Epithelial cell of esophagus (primary cell): ENCODE measurements at places on chromosomes 4 and X.
A peak's percentile ranks its signal among the peaks of the same experiment; 100 is the strongest.

DNA sequence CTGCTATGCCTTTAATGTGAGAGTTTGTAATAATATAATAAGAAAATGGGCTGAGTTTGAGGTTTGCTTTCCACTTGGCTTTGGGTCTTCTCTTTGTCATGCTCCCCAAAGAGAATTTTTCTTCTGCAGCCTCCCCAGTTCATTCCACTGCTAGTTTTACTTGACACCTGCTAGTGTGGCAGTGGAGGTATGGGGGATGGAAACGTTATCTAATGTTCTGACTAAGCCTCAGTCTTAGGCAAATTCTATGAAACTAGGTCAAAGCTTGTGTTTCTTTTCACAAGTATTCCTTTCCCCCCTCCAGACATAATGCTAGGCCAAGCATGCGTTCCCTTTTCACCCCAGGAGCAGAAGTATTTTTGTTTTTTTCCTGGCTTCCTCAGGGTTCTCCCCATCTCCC, 67.5 kb downstream of the PPP1R2C start:
- no peak for DNase-seq

- peak; percentile 64 for DNase-seq
Observed at GRCh38 chr4:134024251-134024650, 177.3 kb downstream of the PABPC4L start.

DNA sequence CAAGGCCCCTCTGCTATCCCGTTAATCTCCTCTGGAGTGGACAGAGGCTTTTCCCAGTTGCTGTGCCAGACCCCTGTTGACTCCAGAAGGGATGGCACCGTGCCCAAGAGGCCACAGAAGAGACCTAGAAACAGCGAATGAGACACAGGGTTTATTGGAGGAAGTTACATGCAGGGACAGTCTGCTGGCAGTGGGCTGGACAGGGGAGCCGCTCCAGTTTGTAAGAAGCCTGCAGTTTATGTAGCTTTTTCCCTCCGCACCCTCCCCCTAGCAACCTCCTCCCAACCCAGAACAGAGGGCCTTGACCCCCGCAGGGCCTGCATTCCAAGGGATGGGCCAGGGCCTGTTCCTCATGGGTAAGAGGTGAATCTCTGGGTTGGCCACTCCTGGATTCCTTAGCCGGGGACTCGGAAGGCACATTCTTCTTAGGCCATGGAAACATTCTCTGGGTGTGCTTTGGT, 216.8 kb upstream of the PSAPL1 start:
- DNase-seq = peak; percentile 2

DNA sequence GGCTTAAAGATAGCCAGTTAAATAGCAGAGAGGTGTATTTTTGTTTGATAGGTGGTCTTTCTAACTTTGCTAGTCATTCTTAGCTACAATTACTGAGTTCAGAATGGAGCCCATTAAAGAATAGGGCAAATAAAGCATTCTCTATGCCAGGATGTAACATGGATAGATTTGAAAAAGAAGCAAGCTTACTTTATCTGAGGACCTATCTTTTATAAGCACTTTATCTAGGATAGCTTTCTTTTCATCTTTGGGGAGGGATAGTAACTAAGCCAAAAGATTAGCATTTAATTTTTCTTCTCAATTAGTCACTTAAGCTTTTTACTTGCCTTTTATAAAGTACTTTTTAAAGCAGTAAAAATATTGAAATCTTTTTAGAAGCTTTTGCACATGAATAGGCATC, 1148.0 kb upstream of the DIAPH2 start:
- DNase-seq = no peak

DNA sequence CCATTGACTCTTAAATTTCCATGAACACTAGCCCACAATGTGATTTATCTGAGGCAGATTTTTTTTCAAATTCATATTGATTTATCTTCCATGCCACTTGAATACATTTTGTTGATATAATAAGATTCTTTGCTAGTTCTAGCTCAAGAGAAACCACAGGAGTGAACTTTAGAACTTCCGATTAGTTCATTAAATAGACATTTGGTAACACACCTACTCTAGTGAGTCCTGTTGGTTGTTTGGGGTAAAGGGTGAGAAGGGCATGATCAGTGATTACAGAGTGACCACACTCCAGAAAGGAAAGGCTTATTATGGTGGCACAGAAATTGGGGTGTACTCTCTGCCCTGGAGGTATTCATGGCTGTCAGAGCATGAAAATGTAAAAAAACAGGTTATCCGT, 120.4 kb downstream of the CDKL5 start:
- DNase-seq = no peak

DNA sequence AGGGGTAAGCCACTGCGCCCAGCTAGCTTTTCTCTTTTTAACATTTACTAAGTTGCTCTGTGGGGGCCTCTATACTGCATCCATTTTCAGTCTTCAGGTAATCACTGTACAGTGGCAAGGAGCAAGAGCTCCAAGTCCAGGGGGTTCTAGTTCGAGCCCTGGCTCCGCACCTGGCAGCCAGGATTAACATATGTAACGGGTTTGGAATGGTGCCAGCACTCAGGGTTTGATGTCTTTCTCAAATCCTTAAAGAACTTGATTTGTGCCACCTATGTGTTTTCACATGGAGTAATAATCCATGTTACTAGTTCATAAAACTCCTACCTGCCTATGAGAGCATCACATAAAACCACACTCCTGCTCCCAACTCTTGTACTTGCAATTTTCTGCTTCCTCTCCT, 4.5 kb downstream of the GRPEL1 start:
- no peak for DNase-seq

DNA sequence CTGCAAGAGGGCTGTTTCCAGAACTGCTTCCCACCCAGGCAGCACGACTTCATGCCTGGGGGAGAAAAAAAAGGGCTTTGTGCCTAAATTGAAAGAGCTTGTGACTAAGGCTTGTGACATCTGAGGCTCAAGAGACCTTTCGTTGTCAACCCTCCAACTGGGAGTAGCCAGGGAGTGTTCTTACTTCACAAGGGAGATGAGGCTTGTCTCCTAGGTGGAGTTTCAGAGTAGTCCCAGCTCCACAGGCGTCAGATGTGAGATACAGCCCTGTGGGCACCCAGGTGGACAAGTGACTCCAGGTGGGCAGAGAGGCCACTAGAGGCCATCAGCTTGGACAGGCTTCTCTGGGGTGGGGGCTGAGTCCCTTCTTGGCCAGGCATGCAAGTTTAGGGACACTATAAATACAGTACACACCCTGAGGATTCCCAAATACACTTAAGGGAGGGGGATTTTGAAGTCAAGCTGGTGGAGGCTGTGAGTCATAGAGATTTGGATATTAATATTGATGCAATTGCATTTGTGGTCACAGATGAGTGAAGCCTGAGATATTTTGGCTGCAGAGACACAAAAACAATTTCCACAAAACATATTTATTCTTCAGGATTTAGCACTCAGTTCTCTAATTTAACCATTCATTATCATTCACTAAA, 40.1 kb upstream of the SETD7 start:
- peak; percentile 62 for DNase-seq

DNA sequence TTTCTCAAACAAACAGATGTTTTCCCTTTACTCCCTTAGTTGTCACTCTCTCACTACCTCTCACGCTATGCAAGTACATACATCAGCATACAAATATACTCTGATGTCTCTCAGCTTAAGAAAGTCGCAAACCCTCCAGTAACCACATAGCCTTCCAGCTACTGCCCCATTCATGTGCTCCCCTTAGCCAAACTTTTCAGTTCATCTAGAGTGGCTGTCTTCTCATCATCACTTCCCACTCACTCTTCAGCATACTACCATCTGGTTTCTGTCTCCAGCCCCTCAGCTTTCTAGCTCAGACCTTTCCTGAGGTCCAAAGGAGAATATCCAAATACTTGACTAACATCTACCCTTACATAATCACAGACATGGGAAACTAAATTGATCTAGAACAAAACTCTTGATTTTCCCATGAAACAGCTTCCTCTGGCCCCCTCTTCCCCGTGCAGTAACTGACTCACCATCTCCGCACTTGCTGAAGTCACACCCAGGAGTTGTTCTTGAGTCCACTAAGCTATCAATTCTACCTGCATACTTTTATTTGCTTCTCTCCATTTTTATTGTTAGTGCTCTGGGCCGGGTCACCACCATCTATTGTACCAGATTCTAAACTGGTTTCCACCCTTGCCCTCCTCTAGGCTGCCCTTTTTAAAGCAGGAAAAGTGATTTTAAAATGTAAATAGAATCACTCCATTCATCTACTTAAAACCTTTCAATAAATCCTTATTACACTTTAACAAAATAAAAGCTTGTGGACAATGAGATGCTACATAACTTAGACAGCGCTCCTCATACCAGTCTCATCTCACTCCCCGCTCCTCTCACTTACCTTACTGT, 57.2 kb downstream of the CASP6 start:
- DNase-seq = no peak

- no peak for DNase-seq
Observed at GRCh38 chr4:53576676-53577372, 14.5 kb downstream of the LNX1 start.

DNA sequence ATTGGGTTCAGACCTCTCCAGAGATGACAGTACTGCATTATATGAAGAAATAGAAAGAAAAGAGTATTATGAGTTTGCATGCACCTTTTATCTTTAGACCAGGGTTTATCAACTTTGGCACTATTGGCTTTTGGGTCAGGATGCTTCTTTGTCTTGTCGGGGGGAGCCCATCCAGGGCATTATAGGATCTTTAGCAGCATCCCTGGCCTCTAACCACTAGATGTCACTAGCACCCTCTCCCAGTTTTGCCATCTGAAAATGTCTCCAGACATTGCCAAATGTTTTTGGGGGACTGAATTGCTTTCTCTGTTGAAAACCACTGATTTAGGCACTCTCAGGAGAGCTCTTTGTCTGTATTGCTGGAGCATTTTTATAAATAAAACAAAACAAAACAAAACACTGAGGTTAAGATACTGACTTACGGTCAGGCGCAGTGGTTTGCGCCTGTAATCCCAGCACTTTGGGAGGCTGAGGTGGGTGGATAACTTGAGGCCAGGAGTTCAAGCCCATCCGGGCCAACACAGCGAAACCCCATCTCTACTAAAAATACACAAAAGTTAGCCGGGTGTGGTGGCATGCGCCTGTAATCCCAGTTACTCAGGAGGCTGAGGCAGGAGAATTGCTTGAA, 23.6 kb downstream of the CA5B start:
- peak; percentile 14 for DNase-seq

DNA sequence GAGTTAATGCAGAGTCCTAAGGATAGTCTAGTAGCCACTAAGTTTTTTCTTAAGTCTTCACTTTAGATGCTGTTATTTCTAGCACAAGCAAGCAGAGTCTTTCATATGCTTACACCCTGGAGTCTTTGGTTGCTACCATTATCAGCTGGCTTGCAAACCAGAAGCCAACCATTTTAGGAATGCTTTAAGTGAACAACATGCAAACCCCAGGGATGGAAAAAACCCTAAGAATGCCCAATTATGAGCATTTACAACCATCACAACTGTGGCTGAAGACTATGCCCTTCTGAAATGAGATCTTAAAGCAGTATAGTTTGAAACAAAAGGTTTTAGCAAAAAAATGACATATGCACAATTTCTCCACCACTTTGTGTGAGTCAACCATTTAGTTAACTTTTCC, 6.6 kb downstream of the MID1IP1 start:
- DNase-seq = no peak
